Placental epithelial cell (primary cell): ENCODE measurements at places on chromosomes 12 and 14. TPM values are rescaled to one million over a fixed set of nuclear protein-coding genes. Genes with fewer than 3 reads are reported as not detected.

TMEM132C gene
- total RNA-seq, result not detected in 2 replicates

NGB gene
- not detected in 2 replicates for total RNA-seq

GNS gene
- total RNA-seq, result 93.0 and 106 TPM in 2 replicates

HOXC6 gene
- 0.11 and 1.2 TPM in 2 replicates for total RNA-seq

NDUFA9 gene
- 22.4 and 79.8 TPM in 2 replicates for total RNA-seq

HVCN1 gene
- total RNA-seq, result 2.0 and 3.4 TPM in 2 replicates

MEG3 gene
- total RNA-seq, result 363 and 1,167 TPM in 2 replicates

BCL2L14 gene
- total RNA-seq, result not detected in 2 replicates

NINJ2 gene
- total RNA-seq, result 2.6 and 5.1 TPM in 2 replicates

MYRFL gene
- total RNA-seq, result 1.2 and 2.3 TPM in 2 replicates

NRL gene
- total RNA-seq, result 1.6 and 2.0 TPM in 2 replicates

RD3L gene
- not detected in 2 replicates for total RNA-seq

LIN7A gene
- 1.2 and 2.7 TPM in 2 replicates for total RNA-seq

CLEC12A gene
- total RNA-seq, result not detected in 2 replicates

RFLNA gene
- total RNA-seq, result 3.8 and 4.3 TPM in 2 replicates

SLC35F4 gene
- total RNA-seq, result not detected in 2 replicates

HOXC10 gene
- total RNA-seq, result not detected in 2 replicates

TAS2R42 gene
- not detected in 2 replicates for total RNA-seq

CCDC175 gene
- total RNA-seq, result not detected in 2 replicates

KLRK1 gene
- 0.43 and 2.0 TPM in 2 replicates for total RNA-seq

BBOF1 gene
- 7.6 and 10.6 TPM in 2 replicates for total RNA-seq

NFATC4 gene
- total RNA-seq, result 41.8 and 59.3 TPM in 2 replicates

RERGL gene
- total RNA-seq, result not detected in 2 replicates

TRIM9 gene
- 2.4 and 2.7 TPM in 2 replicates for total RNA-seq

B4GALNT3 gene
- 0.22 and 0.39 TPM in 2 replicates for total RNA-seq

POTEM gene
- total RNA-seq, result not detected in 2 replicates

GPR162 gene
- 0.11 and 3.1 TPM in 2 replicates for total RNA-seq

CAPS2 gene
- total RNA-seq, result 1.6 and 6.3 TPM in 2 replicates

PLEKHD1 gene
- 0.22 and 0.39 TPM in 2 replicates for total RNA-seq

REM2 gene
- total RNA-seq, result 0.39 TPM in 1 of 2 replicates, not detected in the other

GATC gene
- 13.3 and 19.7 TPM in 2 replicates for total RNA-seq

LIN52 gene
- total RNA-seq, result 2.8 and 5.9 TPM in 2 replicates

AQP5 gene
- total RNA-seq, result not detected in 2 replicates

PDE6H gene
- total RNA-seq, result not detected in 2 replicates

SYNE3 gene
- total RNA-seq, result 6.1 and 7.1 TPM in 2 replicates

EFS gene
- 41.6 and 43.8 TPM in 2 replicates for total RNA-seq

RFX4 gene
- not detected in 2 replicates for total RNA-seq

ZDHHC22 gene
- not detected in 2 replicates for total RNA-seq

INSM2 gene
- under 0.01 TPM in 1 of 2 replicates, not detected in the other for total RNA-seq

SELPLG gene
- total RNA-seq, result 2.0 and 3.9 TPM in 2 replicates
